Left ventricle myocardium inferior (tissue), 1 donor: ENCODE measurements at places on chromosomes 7 and 10. TPM values are rescaled to one million over a fixed set of nuclear protein-coding genes. Genes with fewer than 3 reads are reported as not detected.

Gene ZNF736
- 4.1 TPM for total RNA-seq

Gene TRIM73
- total RNA-seq: 1.4 TPM

- H3K36me3 ChIP-seq: no peaks in the 10 kb centered on the region
- no peaks in the 10 kb centered on the region for H3K27me3 ChIP-seq
- H3K27ac ChIP-seq: no peak overlapping the region
These were observed 46.7 kb downstream of the THNSL1 start for GRCh38 chr10:25063157-25063556.

DNA sequence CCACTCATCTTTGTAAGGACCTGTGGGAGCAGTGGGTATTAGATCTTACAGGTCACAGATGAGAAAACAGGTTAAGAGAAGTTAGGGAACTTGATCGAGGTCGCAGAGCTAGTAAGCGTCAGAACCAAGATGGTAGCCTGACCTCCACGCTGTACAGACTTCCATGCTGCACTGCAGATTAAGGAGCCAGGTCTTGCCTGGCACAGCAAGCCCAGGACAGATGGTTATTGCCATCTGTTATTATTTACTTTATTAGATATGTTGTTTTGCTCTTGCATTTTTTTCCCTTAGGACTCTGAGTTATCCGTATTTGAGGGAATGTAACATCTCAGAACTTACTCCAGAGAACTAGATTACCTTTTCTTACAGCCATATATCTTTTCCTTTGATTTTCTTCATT is 147.2 kb downstream of the NSUN6 start:
- H3K27me3 ChIP-seq: no peaks in the 10 kb centered on the region
- DNase-seq: no peak
- H3K36me3 ChIP-seq: peaks cover 8% of the 10 kb centered on the region
- peaks cover 20% of the 10 kb centered on the region for H3K4me1 ChIP-seq
- H3K27ac ChIP-seq: peak overlapping the region; percentile 74
